ENCODE measurements at places on chromosomes 1 and 21. TPM values are rescaled to one million over a fixed set of nuclear protein-coding genes. Genes with fewer than 3 reads are reported as not detected.

The CLEC20A gene
- total RNA-seq = not detected

The MYOC gene
- total RNA-seq = 1.3 TPM

The LAX1 gene
- 0.09 TPM for total RNA-seq

The RGSL1 gene
- not detected for total RNA-seq

The CAPN2 gene
- total RNA-seq = 436 TPM

The VN1R5 gene
- total RNA-seq = not detected

The THEMIS2 gene
- 5.1 TPM for total RNA-seq

The NR1I3 gene
- not detected for total RNA-seq

The ENAH gene
- total RNA-seq = 97.4 TPM

The FAM167B gene
- total RNA-seq = 0.47 TPM

The AK5 gene
- 63.6 TPM for total RNA-seq

The SPRR2F gene
- total RNA-seq = not detected

The FAM110D gene
- not detected for total RNA-seq

The VHLL gene
- not detected for total RNA-seq

The DNM3 gene
- 0.94 TPM for total RNA-seq

The LINGO4 gene
- not detected for total RNA-seq

The AHCTF1 gene
- total RNA-seq = 14.9 TPM

The HFM1 gene
- total RNA-seq = 0.43 TPM

The GAS5 gene
- 384 TPM for total RNA-seq

The SLC41A1 gene
- total RNA-seq = 8.4 TPM

The CD53 gene
- total RNA-seq = not detected

The CYP4X1 gene
- total RNA-seq = not detected

The UTS2 gene
- not detected for total RNA-seq

The UMODL1 gene
- total RNA-seq = not detected
